ENCODE measurements at places on chromosomes 3 and 15.

- DNase-seq = no peak
Measured at GRCh38 chr3:59919586-59919985, 869.8 kb upstream of the CFAP20DC start.

DNA sequence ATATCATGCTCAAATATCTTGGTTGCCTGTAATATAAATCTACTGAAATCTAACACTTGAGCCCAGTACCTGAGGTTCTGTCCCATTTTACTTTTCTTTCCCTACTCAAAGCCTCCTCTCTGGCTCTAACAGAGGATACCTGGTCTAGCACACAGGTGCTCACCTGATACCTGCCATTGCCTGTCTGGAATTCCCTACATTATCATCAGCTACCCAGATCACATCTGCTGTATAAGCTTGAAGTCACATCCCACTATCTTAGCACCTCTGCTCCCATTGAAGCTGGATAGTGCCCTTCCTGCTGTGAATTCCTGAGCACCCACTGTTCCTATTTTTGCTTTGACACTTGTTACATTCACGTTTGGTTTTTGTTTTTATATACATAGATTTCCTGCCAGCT is 30.5 kb downstream of the GYG1 start:
- no peak for DNase-seq

GRCh38 chr3:40465456-40465855 is 8.3 kb downstream of the RPL14 start:
- DNase-seq = no peak

GRCh38 chr3:134615743-134616142 is 35.1 kb downstream of the KY start:
- DNase-seq = no peak

GRCh38 chr3:176032043-176032442 is 1165.2 kb downstream of the TBL1XR1 start:
- DNase-seq = no peak

- DNase-seq = no peak
Measured at GRCh38 chr3:158205994-158206393, 96.1 kb downstream of the RSRC1 start.

GRCh38 chr3:51964521-51964920 is 2.7 kb downstream of the PCBP4 start:
- DNase-seq = no peak

DNA sequence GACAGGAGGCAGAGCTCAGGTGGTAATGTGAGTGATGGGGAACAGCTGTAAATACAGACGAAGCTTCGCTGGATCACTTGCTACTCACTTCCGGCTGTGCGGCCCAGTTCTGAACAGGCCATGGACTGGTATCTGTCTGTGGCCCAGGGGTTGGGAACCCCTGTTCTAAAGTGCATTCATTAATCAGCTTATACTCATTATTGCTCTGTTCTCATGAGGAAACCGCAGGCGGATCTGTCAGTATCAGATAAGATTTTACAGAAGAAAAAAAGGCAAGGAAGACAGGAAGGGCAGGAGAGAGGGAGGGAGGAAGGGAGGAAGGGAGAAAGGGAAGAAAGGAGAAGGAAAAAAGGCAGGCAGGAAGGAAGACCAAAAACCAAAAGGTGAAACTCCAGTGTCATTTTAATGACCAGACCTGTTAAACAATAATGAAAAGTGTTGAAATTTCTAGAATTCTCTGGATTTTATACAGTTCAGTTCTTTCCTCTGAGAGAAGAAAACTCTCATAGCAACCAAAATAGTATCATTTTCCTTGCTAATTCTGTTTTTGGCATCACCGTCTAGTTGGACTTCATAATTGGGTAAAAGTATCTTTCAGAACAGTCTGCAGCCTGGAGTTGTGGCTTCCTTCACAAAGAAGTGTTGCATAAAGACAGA is 128.0 kb upstream of the PROK2 start:
- DNase-seq = no peak

- DNase-seq = no peak
Measured at GRCh38 chr3:2078821-2079220, 19.8 kb upstream of the CNTN4 start.

GRCh38 chr3:145429546-145429945 is 731.4 kb downstream of the PLOD2 start:
- DNase-seq = no peak

- no peak for DNase-seq
Measured at GRCh38 chr3:89268059-89268458, 160.6 kb downstream of the EPHA3 start.
